ENCODE measurements at places on chromosomes 13 and 19. TPM values are rescaled to one million over a fixed set of nuclear protein-coding genes. Genes with fewer than 3 reads are reported as not detected.

DNA sequence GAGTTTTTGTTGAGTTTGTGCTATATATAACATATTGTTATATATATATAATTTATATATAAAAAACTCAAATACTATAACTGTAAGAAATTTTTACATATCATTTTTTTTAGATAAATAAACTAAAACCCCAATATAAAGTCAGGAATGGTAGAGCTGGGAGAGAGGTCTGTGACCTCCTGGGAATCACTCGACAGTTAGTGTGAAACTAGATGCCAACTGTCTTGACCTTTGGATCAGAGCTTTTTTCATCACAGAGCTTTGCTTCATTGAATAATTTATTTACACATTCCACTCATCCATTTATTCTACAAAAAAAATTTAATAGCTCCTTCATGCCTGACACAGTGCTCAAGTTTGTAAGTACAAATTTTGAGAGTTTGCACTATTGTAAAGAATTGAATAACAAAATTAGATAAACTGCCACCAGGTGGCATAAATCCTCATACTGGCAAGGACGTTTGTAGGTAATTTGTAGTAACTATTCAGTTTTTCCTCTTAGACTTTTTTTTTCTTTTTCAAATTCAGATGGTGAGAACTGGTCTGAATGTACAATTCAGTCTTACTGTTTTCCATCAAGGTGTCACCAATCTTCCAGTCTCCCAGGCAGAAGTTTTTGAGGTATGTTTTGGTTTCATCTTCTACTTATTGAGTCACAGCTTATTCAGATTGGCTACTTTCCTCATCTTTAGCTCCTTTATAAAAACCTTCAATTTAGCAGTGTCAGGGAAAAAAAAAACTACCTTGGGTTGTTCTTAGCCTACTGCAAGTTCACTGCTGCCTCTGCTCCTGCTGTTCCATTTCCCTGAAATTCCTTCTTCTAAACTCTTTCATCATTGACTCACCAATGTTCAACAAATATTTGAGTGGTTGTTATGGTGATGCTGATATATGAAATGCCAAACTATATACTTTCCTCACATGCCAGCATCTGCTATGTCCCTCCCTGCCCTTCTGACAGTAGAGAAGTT, 28.7 kb downstream of the LACC1 start:
- no peak for DNase-seq

GRCh38 chr19:41484822-41485221, 41.9 kb downstream of the ERICH4 start:
- no peak for DNase-seq

GRCh38 chr13:51282322-51282721, 57.2 kb upstream of the SERPINE3 start:
- DNase-seq: no peak

DNA sequence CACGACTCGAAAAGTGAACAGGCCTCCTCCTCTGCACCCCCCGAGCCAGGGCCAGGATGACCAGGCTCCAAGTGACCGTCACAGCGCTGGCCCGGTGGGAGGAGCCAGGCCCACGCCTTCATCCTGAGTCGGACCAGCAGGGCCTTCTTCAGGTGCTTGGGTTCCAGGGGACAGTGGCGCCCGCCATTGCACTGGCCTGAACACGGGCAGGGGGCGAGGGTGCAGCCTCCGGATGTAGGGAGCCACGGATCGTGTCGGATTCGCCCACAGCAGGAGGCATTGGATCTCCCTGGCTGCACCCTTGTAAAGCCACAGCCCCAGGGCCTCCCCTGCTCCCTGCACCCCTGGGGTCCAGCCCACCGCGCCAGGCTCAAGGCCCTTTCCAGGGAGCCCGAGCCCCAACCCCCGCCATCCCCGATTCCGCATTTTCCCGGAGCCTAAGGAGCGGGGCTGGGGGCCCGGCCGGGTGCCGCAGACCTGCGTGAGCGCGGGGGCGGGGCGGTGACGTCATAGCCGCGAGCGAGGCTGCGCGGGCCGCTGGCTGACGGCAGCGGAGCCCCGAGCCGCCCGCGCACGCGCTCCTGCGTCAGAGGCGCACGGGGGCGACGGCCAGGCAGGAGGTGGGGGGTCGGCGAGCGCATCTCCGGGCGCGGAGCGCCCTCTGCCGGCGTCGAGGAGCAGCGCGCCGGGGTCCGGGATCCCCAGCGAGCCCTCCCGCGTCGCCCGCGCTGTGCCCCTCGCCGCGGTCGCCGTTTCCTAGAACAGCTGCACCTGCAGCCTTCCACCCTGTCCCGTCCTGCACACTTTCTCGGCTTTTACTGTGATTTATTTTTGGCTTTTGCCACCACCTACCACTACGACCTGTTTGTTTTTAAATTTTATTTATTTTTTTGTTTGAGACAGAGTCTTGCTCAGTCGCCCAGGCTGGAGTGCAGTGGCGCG, 1.5 kb upstream of the ATP5F1D start:
- peak; percentile 89 for DNase-seq

- DNase-seq: no peak
These were observed 10.6 kb upstream of the FXYD3 start for GRCh38 chr19:35105047-35105410.

DNA sequence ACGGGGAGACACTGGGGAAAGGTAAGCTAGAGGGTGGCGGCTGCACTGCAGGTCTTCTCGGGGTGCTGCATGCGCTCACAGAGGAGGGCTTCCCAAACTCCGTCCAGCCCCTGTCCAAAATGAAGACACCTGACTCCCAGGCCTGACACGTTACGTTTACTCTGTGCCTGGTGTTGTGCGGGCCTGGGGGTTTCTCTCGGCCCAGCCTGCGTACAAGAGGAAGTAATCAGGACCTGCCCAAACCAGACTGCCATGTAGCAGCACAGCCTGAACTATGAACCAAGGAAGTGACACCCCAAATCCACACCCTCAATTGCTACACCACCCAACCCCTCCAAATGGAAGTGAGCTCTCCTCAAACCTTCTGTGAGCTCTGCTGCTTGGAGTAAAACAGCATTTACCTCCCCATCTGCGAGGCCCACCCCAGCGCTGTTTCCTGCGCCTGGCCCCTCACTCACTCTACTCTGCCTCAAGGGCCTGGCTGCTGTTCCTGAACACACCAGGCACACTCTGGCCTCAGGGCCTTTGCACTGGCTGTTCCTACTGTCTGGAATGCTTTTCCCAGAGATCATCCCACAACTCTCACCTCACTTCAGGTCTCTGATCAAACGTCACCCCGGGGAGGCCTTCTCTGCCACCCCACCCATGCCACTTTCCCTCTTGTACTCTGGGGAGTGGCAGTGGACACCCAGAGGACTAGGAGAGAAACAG, 3.0 kb downstream of the HSPBP1 start:
- no peak for DNase-seq

DNA sequence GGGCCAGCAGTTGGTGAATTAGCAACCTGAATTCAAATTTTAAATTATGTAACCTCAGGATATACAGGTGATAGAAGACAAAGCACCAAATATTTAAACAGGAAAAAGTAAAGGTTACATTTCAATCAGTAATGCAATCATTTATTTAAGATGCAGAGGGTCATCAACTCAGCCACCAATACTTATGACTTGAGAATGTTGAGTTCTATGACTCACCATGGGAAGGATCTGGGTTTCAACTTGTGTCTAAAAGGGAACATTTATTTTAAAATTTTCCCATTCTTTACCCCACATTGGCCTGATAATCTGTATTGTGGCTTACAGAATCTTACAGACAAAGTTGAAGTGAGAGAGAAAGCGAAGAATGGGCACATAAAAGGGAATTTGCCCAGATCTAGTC, 418.0 kb downstream of the NDFIP2 start:
- no peak for DNase-seq

- no peak for DNase-seq
These were observed 47.4 kb upstream of the SERPINE3 start for GRCh38 chr13:51292000-51292565.

- DNase-seq: no peak
These were observed 23.1 kb downstream of the SIAH3 start for GRCh38 chr13:45828256-45828968.

GRCh38 chr13:90055121-90055520, 1292.4 kb upstream of the MIR17HG start:
- no peak for DNase-seq

GRCh38 chr19:42254850-42255765, at the start of gene ERF:
Gene ERF, minus strand, starts transcription at chr19:42255128. Its CDS starts 129 bp downstream, at chr19:42254999.
- peak; percentile 89 for DNase-seq

IFT88 gene
- total RNA-seq: 29.4 TPM

CEACAM8 gene
- total RNA-seq: not detected

MYADM gene
- total RNA-seq: 80.4 TPM

SHC2 gene
- total RNA-seq: 159 TPM
